ENCODE measurements at places on chromosomes 16 and 17.

GRCh38 chr17:65799869-65800268 lies 238.4 kb upstream of the AXIN2 start:
- no peak for DNase-seq

DNA sequence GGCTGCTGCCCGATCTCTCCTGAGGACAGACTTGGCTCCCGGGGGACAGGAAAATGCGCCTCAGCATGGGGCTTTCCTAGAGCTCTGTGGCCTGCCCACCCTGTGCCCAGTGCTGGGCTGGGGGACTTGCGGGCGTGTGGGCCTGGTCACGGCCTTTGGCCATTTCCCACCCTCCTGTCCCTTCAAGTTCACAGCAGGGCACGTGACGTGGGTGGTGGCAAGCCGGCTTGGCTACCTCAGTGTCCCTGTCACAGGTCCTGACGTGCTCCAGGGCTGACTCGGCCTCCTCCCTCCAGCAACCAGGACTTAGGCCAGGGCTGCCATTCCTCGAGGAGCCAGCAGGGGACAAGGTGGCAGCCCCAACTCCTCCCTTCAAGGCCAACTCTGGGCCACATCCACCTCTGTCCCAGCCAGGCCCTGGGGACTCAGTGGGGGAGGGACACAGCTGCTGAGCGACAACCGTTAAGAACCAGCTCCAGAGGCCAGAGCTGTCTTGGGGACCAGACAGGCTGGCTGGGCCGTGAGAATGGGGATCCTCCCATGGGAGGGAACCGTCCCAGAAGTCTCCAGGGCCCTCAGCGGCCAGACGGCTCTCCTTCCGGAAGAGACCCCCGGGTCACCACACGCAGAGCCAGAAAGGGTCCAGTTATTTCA lies 981 bp upstream of the UNC13D start:
- peak; percentile 51 for DNase-seq

DNA sequence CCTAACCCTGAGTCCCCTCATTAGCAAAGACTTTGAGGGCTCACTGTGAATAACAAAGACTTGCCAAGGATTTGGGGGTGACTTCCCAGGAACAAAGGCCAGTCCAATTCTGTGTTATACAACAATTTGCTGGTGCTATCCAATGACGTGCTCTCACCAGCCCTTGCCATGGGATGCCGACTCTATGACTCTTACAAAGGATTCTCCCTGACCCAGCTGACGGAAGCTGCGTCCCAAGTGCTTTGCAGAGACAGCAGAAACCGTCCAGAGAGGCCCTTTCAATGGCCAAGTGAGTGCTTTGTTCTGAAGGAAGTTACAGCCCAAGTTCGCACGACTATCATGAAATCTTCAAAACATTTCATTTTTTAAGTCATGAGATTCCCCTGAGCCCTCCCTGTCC lies 345.3 kb upstream of the TNRC6C start:
- DNase-seq = no peak

DNA sequence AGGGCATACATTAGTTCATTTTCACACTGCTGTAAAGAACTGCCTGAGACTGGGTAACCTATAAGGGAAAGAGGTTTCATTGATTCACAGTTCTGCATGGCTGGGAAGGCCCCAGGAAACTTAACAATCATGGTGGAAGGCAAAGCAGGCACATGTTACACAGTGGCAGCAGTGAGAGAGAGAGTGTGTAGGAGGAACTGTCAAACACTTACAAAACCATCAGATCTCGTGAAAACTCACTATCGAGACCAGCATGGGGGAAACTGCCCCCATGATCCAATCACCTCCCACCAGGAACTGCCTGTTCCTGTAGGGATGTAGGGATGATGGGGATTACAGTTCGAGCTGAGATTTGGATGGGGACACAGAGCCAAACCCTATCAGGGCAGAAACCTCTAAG lies 17.2 kb downstream of the NUBP1 start:
- DNase-seq = no peak

GRCh38 chr16:59696495-59696894 lies 962.4 kb upstream of the GOT2 start:
- no peak for DNase-seq

- no peak for DNase-seq
Measured at GRCh38 chr16:2734844-2735515, 15.0 kb upstream of the PRSS27 start.

DNA sequence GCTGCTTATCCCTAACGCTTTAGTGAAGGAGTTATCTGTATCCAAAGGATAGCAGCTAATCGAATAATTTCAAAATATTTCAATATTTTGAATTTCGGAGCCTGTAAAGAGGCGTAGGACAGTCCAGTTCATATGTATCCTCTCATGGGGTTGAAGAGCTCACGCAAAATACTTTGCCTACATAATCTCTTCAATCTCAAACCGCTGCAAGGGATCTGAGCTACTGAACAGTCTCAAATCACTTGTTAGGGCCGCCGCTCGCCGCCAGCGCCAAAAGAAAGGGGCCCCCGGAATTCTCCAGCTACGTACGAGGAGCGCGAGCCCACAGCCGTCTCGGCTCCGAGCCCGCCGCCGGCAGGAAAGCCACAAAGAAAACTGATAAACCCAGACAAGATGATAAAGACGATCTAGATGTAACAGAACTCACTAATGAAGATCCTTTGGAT lies 601 bp upstream of the RFWD3 start:
- peak; percentile 11 for DNase-seq

GRCh38 chr17:38653679-38654078 lies 21.1 kb downstream of the EPOP start:
- DNase-seq = no peak

- DNase-seq = peak; percentile 19
Measured at GRCh38 chr17:38584350-38584925, 21.3 kb downstream of the SRCIN1 start.

DNA sequence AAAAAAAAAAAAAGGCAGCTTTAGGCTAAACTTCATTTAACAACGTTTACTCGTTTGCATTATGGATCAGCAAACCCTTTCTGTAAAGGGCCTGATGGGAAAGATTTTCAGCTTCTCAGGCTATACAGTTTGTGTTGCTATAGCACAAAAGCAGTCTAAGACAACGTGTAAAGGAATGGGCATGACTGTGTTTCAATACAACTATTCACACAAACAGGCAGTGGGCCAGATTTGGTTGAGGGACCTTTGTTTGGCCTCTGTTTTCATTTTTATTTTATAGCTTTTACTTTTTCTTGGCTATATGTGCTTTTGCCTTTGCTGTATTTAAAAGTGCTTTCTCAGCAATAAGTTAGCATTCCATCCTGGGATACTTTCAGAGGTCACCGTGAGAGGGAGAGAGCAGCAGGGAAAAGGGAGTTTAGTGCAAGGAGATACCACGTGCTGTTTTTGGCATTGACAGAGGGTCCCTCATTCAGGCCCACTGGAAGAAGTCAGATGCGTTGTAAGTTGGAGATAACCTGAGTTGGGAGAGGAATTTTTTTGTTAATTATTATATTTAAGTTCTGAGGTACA lies 335.6 kb downstream of the UTP18 start:
- DNase-seq = no peak

DNA sequence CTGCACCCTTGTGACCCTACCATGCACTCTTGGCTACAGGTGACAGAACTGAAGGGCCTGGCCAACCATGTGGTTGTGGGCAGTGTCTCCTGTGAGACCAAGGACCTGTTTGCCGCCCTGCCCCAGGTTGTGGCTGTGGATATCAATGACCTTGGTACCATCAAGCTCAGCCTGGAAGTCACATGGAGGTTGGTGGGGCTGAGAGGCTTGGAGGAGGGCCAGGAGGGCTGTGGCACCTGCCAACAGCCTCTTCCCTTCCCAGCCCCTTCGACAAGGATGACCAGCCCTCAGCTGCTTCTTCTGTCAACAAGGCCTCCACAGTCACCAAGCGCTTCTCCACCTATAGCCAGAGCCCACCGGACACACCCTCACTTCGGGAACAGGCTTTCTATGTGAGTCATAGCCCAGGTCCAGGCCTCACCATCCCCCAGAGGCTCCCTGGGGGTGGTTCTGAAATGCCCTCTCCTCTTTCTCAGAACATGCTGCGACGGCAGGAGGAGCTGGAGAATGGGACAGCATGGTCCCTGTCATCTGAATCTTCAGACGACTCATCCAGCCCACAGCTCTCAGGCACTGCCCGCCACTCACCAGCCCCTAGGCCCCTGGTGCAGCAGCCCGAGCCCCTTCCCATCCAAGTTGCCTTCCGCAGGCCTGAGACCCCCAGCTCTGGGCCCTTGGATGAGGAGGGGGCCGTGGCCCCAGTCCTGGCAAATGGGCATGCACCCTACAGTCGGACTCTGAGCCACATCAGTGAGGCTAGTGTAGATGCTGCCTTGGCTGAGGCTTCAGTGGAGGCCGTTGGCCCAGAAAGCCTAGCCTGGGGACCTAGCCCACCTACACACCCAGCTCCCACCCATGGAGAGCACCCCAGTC lies 13.0 kb downstream of the RIPOR1 start:
- DNase-seq = no peak

- no peak for DNase-seq
Measured at GRCh38 chr16:12096828-12097522, 120.4 kb downstream of the SNX29 start.

DNA sequence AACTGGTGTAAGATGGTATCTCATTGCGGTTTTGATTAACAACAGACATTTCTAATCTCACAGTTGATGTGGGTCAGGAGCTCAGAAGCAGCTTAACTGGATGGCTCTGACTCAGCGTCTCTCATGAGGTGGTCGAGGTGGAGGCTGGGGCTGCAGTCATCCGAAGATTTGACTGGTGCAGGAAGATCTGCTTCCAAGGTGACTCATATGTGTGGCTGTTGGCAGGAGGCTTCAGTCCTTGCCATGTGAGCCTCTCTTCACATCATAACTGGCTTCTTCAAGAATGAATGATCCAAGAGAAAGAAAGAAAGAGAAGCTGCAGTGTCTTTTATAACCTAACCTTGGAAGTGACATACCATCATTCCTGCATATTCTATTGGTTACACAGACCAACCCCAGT lies 376.1 kb downstream of the SEC14L1 start:
- no peak for DNase-seq

DNA sequence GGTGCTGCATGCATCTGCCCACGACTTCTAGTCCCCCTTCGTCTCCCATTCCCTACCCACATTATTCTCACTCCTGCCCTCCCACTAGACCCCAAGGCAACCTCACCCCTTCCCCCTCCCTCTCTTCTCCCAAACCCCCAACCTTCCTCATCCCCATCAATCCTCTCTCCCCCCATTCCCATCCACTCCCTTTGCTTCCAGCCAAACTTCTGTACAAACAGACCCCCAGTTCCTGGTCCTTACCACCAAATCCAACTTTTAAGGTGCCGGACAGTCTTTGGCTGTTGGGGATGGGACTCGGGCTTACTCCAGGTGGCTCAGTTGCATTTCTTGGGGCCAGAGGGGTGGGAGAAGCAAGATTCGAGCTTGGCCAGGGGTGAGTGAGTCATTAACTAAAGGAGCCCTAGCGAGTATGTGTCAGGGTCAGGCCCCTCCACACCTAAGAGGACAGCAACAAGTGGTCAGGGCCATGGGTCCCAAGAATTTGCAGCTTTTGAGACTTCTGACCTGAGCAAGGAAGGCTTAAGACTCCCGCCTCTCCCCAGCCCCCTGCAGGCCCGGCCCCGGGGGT lies at the start of gene SLC38A8:
TSS of gene SLC38A8 (minus strand) at position 488 of the 571 bp plus-strand sequence. CDS start 638 bp downstream, outside the sequence.
- no peak for DNase-seq

- no peak for DNase-seq
Measured at GRCh38 chr17:8004899-8005298, 2.5 kb downstream of the GUCY2D start.

DNA sequence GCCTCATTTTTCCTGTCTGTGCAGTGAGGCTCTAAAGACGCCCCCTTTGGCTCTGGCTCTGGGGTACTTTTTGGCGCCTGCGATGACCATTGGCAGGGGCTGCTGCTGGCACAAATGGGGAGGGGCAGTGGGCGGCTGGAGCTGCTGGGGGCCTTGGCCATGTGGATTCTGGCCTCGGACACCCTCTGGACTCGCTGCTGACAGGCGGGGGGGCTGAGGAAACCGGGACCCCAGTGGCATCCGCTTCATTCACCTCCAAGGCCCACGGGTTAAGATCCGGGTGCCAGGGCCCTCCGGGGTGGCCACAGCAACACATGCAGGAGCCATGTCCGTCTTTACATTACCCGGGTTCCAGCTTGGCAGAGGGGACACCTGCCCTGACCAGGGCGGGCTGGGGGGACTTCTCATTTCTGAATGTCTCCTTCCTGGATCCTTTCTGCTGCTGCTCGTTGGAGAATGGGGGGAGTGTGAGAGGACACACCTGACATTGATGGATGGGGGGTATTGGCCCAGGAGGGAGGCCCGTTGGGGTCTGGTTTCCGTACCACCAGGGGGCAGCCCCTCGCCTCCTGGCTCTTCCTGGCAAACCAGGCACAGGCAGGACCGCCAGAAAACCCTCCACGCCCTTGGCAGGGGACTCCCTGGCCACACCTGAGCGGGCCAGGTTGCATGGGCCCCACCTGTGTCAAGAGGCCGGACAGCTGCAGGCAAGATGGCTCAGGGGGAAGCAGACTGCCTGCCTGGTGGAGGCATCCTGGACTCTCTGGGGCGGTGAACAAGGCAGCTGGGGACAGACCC lies 21.8 kb downstream of the GSE1 start:
- DNase-seq = no peak

GRCh38 chr17:34596920-34597319 lies 17.5 kb downstream of the TMEM132E start:
- DNase-seq = no peak

- no peak for DNase-seq
Measured at GRCh38 chr17:37530420-37530819, 40.7 kb downstream of the DUSP14 start.

- no peak for DNase-seq
Measured at GRCh38 chr17:62675701-62676100, 48.2 kb downstream of the MRC2 start.

DNA sequence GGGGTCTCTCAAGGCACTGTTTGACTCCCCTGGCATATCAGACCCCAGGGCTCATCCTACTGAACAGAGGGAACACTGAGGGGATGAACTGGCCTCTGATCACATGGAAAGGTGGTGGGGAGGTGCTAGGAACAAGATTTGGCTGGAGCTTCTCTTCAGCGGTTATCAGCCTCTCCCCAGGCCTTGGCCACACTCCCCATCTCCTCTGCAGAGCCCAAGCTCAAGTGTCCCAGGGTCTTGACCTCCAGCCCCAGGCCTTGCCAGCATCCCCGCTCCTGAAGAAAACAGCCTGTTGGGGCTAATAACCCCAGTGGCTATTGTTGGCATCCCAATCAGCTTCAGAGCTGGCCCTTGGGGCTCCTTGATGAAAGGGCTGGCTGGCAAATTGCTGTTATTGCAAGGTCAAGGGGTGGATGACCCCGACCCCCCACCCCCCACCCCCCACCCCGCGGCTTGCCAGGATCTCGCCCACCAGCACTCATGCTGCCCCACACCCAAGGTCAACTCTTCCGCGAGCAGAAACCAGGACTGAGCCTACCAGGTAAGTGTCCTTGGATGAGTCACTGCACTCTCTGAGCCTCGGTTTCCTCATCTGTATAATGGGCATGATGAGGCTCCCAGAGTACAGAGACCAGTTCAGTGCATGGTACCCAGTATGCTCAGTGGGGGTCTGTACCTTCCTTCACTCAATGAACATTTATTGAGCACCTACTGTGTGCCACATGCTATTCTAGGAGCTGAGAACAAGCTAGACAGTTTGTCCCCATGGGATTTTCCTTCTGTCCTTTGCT lies 18.8 kb upstream of the FAM83G start:
- DNase-seq = no peak

- peak; percentile 90 for DNase-seq
Measured at GRCh38 chr17:42832934-42833766, at the start of gene PSME3. Gene PSME3, plus strand, starts transcription at chr17:42833397. Its CDS starts 235 bp downstream, at chr17:42833632.

GRCh38 chr17:56675876-56676660 lies 82.6 kb downstream of the NOG start:
- DNase-seq = no peak

GRCh38 chr16:65876056-65876408 lies 490.5 kb upstream of the CDH5 start:
- no peak for DNase-seq

- DNase-seq = no peak
Measured at GRCh38 chr17:34156741-34157589, 98.1 kb upstream of the CCL2 start.

GRCh38 chr16:65062736-65063583 lies 58.9 kb downstream of the CDH11 start:
- DNase-seq = no peak

Data from amygdala (tissue), 56 donors.